Stimulated activated CD8-positive, alpha-beta memory T cell treated with anti-CD3 and anti-CD28 coated beads, Interleukin-7, amount 100 ng/mL, for 1 hour (primary cell): ENCODE measurements at places on chromosomes 4 and X.

DNA sequence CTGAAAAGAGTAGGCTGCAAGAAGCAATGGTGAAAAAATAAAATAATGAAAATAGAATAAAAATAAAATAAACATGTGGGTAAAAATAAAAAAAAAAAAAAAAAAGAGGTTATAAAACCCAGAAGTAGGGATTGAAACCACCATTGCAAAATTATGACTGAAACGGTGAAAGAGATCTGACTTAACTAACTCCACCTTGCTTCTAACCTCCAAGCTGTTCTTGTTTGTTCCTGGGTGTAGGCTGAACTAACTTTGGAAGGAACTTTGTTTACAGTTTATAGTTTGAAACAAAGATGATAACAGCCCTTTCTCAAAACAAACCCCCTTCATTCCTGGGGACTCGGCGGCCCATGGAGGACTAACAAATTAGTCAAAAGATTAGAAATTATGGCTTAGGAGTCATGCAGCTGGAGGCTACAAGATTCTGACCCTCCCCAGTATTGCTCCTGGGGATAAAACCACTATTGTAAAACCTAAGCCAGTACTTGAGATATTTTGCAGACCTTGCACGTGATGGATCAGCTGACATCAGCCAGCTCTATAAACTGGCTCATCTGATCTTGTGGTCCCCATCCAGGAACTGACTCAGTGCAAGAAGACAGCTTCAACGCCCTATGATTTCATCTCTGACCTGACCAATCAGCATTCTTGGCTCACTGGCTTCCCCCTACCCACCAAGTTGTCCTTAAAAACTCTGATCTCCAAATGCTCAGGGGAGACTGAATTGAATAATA is 30.4 kb downstream of the DDX60L start:
- no peak for DNase-seq

DNA sequence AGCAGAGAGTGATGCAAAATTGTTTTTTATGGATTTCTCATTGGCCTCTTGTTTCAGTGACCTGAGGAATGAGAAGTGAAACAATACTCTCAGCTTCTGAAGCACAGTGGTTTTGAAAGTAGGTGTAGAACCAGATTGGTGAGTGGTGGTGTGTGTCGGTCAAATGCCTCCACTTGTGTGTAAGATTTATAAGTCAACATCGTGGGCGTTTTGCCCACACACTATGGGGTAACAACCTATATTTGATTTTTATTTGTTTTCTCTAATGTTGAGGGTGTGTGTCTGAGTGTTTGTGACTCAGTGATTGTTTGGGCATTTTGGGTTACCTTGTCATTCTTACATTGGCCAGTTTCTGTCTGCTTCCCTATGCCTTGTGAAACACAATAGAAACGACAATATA is 23.3 kb downstream of the ADGRL3 start:
- DNase-seq = no peak

GRCh38 chrX:41559235-41560052 is 112.3 kb downstream of the NYX start:
- DNase-seq = no peak

DNA sequence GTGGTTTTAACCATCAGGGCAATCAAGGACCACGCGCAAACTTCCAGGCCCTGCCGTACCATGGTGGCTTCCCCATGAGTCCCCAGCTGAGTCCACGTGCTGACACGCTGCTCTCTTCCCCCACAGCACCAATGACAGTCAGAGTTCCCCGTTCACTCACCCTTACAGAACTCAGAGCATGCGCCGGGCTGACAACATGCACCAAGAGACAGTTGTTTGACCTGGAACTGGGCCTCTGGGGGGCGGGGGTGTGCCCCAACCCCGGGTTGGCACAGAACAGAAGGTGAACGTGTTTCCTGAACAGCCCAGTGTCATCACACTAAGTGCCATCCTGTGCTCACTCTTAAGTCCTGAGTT is 29.4 kb downstream of the IRF2 start:
- DNase-seq = no peak

- no peak for DNase-seq
These were observed 3.3 kb upstream of the HPGDS start for GRCh38 chr4:94345969-94346368.

DNA sequence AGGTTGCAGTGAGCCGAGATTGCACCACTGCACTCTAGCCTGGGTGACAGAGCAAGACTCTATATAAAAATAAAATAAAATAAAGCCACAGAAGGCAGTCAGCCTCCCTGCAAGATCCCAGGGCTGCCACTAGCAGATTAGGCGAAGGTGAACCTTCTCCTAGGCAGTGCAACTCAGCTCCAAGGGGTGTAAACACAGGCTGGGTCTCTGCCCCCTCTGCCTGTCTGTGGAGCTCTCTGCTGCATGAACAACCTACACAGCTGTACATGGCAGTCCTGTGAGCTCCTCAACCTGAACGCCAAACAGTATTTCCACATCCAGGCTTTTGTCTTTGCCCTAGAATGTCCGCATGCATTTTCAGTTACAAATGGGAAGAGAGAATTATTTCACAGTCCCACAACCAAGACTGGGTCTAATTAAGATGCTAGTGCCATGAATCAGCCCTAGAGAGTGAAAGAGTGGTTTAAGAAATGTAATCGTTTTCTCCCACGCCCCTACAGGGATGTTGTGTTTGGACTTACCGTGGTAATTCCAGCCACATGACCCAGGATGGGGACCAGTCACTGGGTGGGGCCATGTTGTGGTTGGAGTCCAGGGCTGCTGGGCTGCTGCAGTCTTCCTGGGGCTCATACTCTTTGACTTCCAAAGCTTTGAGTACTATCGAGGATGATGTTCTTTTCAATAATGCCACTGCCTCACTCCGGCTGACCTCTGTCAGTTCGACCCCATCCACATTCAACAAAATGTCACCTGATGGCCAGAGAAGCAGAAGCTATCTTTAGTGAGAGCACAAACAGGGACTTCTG is 99.0 kb downstream of the FIP1L1 start:
- no peak for DNase-seq

GRCh38 chrX:21638311-21638710 is 19.8 kb downstream of the KLHL34 start:
- no peak for DNase-seq

- no peak for DNase-seq
These were observed 56.8 kb downstream of the ANOS1 start for GRCh38 chrX:8675006-8675630.

DNA sequence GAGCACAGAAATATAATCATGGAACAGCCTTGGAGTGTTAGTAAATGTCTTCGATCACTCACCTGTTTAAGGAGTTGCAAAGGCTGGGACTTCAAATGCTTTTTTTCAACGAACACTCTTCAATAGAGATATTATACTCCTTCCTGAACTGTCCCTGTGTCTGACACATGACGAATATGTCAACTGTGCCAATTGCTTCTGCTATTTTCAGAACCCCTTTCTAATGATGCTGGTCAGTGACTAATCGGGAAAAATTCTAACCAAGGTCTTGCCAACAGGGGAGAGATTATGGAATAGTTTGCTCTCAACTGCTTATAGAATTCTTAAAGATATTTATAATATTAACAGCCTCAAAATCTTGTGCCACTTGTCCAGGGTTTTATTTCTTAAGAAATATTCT is 8.5 kb upstream of the KLHL34 start:
- DNase-seq = no peak

DNA sequence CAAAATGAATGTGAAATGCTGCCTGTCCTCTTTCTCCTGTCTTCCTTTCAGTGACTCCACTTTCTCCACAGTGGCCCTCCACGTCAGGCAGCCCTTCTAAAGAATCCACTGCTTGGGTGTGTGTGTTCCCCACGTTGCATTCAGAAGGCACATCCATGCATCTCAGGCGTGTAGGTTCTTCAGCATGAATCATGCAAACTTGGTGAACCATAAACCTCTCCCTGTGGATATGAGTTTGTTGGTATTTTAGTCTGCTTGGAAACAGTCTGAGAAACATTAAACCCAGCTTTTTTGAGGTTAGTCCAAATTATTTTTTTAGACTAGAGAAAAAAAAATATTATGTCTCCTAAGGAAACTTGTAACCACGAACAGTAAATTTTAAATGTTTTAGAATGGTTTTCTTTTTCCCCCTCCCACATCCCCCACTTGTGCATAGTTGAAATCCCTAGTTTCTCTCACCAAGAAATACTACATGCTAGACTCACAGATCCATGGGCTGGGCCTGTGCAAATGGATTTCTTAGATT is 251.6 kb downstream of the CBR4 start:
- DNase-seq = no peak

DNA sequence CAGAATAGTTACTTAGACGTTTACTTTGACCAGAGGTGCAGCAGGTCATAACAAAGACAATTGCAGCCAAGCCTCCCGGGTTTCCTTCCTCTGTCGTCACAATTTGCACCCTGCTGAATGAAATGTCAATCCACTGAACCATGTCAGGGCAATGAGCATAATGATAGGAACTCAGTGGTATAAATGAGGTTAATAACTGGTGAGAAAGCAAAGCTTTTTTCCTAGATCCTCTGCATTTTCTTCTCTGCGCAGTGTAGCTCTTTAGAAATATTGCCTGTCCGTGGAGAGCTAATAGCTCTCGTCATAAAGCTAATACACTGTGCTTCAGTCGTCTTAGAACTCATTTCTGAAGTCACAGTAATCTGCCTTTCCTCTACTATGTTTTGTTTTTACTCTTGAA is 1960.1 kb upstream of the ADGRL3 start:
- no peak for DNase-seq

DNA sequence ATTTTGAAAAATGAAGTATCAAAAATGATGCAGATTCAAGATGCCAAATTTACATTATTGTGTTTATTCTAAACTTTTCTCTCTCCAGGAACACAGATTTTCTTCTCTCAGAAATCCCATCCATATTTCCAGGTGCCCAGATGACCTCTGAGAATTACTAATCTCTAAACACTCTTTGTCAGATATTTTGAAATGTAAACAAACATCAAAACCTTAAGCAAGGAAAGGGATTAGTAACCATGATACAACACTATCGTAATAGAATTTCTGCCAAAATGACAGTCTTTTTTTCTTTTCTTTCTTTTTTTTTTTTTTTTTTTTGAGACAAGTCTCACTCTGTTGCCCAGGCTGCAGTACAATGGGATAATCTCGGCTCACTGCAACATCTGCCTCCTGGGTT is 76.7 kb downstream of the PDS5A start:
- no peak for DNase-seq

- DNase-seq = no peak
These were observed 133.7 kb downstream of the PAPSS1 start for GRCh38 chr4:107586371-107586770.

DNA sequence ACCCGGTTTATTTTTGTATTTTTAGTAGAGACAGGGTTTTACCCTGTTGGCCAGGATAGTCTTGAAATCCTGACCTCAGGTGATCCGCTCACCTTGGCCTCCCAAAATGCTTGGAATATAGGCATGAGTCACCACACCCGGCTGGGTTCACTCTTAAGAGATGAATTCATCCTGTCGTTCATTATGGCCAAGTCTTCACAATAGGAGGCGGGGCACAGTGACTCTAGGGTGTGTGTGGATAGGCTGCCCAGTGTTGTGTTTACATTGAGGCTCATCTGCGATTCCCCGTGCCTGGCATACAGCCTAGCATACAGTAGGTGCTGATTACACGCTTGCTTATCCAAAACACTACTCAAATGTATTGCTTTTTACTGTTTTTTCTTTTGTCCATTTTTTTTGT is 41.3 kb upstream of the IGFBP7 start:
- no peak for DNase-seq

DNA sequence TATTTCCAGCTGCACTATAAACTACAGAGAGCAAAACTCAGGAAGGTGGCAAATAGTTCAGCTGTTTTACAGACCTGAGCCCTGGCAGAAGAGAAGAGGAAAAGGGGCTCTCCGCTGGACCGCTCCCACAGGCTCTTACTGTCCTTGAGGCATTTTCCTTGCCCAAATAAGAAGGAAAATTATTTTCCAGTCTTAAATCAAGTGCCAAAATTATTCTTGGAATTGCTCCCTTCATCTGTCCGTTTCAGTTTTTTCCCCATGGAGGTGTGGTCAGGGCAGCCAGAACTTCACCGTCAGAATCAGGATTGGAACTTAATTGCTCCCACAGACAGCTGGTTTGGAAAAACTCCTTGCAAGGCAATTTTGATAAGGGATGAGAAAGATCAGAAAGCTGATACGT is 35.2 kb upstream of the SPINK2 start:
- no peak for DNase-seq
